ENCODE measurements at places on chromosomes 6 and 20. TPM values are rescaled to one million over a fixed set of nuclear protein-coding genes. Genes with fewer than 3 reads are reported as not detected.

The RAET1L gene
- total RNA-seq, result not detected

The KHDRBS2 gene
- not detected for total RNA-seq

The GTSF1L gene
- total RNA-seq, result not detected

The CD109 gene
- 7.6 TPM for total RNA-seq

The METTL24 gene
- total RNA-seq, result 1.6 TPM

The COL11A2 gene
- 1.9 TPM for total RNA-seq

The HLA-DPB1 gene
- 41.5 TPM for total RNA-seq

The GSTA2 gene
- total RNA-seq, result not detected

Measured in left ventricle myocardium superior (tissue), 1 donor.